H7 (cell line): ENCODE measurements at places on chromosomes 1 and 21.

GRCh38 chr1:222754366-222755139 is 17.6 kb downstream of the FAM177B start:
- no peak for DNase-seq

- no peak for DNase-seq
Measured at GRCh38 chr1:11283151-11283550, 10.2 kb downstream of the UBIAD1 start.

GRCh38 chr1:30300669-30301068 is 422.7 kb downstream of the MATN1 start:
- no peak for DNase-seq

- DNase-seq = no peak
Measured at GRCh38 chr1:150568594-150568966, 10.8 kb downstream of the MCL1 start.

GRCh38 chr1:22688466-22688865 is 22.2 kb upstream of the EPHB2 start:
- DNase-seq = no peak

- DNase-seq = no peak
Measured at GRCh38 chr1:227775841-227776240, 39.6 kb upstream of the PRSS38 start.

- no peak for DNase-seq
Measured at GRCh38 chr1:202047977-202048376, 37.6 kb downstream of the ELF3 start.

DNA sequence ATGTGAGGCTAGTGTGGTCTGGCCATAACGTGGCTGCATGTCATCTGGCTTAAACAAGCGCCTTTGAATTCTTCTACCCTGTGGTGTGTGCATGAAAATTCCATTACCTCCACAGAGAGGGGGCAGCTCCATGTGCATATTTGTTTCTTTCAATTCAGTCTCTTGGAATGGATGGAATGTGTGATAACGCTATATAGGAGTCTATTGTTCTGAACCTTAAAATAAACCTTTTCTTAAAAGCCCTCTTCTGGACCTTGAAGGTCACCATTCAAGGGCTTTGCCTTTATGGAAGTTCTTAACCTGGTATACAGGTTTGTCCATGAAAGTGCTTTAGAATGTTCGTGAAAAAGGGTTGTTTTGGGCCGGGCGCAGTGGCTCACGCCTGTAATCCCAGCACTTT is 118.2 kb upstream of the ADGRL2 start:
- peak; percentile 42 for DNase-seq

GRCh38 chr1:116075990-116076389 is 35.2 kb upstream of the MAB21L3 start:
- no peak for DNase-seq

GRCh38 chr1:27605796-27606707 is 2.1 kb upstream of the AHDC1 start:
- DNase-seq = peak; percentile 78

DNA sequence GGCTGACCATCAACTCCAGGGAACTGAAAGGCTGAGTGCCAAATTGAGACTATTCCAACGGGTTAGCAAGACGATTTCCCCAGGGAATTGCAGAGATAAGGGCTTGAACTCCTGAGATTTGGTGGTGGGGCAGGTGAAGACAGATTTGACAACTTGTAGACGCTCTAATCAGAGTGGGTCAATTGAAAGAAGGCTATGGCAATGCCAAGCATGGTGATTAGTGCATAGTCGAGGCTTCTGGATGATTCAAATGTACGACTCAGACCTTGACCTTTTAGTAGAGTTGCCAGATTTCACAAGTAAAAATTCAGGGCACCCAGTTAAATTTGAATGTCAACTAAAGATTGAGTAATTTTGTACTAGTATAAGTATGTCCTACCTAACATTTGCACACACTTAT is 302.1 kb upstream of the SPAG17 start:
- no peak for DNase-seq

DNA sequence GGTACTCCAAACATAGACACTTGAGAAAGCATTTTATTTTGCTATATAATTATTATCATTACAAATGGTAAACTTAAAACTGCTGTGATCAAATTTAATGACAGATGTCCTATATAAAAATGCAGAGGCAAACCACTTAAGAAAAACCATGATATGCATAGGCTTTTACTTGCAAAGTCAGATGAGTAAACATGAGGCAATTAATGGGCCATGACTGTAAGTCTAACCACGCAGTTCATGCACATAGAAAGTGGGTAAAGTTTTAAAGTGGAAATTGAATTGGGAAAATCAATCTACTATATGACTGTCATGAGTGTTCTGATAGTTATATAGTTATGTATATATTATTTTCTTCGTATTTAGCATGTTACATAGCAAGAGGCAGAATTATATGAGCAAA is 219.2 kb downstream of the PTPRC start:
- no peak for DNase-seq

DNA sequence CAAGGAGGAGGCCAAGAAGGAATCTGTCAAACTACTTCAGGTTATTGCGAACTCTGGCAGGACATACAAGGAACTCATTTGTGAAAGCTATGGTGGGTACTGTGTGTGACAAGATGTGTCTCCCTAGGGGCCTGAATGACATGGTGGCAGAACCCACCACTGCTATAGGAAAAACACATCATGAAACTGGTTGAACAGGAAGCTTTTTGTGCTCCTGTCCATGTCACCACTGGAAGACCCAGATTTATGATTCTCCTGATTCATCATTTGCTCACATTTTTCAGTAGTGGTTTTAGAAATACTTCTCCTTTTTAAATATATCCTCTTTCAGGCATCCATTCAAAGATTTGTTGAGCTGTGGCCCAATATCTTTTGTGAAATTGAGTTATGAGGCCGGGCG is 23.6 kb downstream of the ARMH1 start:
- DNase-seq = no peak

GRCh38 chr1:173758980-173759379 is 44.2 kb downstream of the KLHL20 start:
- no peak for DNase-seq

DNA sequence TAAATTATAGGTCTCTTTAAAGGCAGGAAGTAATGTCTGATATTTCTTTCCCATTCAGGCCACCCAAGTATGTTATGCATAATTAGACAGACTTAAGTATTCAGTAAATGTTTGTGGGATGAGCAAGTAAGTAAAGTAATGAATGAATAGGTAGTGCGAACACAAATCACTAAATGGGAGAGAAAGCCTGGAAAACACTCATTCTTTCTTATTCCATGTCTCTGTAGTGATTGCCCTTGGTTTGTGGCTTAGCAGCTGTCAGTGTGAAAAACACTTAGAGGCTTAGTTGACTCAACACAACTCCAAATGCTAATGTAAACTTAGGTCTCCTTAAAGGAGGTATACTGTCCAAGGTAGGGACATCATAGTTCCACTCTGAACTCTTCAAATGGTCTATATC is 182.5 kb downstream of the ZC3H11B start:
- DNase-seq = no peak

DNA sequence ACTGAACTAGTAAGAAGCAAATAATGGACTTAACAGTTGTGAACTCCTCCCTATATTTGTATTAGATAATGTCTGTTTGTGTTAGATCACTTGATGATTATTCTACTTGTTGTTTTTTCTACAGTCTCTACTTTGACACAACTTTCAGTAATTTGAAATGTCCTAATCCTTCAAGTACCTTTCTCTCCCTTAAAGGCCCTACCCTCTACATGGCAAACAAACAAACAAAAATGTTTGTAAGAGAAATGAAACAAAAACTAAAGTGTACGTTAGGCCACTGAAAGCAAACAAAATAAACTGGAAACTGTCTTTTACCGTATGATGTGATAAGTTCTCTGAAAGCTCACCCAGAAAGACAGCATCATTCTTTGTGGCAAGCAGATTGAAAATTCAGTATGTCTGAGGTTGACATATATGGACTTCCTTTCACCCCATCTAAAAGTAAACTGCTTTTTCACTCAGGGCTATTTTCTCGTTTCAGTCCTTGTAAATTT is 255.9 kb upstream of the SNX7 start:
- DNase-seq = no peak

DNA sequence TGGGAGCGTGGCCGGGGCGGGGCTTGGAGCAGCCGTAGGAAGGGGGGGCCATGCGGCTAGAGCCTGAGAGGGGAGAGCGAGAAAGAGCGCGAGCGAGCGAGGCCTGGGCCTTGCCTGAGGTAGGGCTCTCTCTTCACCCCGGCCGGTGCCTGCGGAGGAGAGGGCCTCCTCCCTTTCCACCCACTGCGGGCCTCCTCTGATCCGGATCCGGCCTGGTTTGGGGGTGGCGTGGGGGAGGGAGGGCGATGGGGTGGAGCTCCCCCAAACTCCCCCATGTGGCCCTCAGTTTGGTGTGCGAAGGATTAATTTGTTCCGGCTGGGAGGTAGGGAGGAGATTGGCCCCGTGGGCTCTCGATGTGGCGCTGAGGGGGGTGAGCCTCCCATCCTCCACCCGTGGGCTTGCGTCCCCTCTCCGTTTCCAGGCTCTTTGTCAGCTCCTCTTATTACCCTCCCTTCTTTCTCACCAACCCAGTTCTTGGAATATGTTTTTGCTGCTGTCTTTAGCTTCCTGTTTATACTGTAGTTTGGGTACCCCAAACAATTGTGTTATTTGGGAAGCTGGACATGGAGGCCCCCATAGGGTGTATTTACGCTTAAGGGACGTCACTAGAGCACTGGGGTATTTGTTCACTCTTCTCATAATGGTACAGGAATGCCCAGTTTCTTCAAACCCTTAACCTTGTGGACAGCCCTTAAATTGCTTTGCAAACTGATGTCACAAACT is 685 bp downstream of the UBAP2L start:
- DNase-seq = peak; percentile 70

DNA sequence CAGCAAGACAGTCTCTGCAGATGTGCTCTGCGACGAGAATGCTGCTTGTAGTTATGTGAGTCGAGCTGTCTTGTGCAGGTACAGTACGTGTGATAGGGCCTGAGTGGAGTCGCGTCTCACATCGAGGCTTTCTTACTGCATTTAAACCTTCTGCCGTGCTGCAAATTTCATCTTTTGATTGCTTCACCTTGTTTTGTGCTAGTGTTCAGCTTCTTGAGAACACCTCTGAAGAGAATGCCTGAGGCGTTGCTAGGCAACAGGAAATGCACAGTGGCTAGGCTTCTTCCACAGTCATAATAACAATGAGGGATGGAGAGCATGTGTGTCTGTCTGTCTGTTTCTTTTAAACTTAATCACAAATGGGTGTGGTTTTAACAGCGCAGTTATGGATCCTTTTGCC is 52.9 kb downstream of the MRPS6 start:
- DNase-seq = no peak

DNA sequence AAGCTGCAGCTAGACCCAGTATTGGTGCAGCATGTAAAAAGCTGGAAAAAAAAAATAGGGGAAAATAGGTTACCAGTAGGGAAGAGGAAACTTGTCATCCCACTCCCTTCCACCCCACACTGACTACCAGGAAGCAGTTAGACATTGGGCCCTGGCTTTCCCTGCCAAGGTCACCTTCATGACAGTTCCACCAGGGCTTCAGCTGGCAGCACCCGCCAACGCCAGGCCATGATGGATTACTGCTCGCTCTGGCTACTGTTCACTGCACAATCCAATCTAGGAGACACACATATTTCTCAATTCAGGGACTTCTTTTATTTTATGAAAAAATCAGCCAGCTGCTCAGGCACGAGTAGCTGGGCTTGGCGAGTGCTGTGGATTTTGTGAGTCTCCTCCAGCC is 127.7 kb downstream of the DMRTA2 start:
- DNase-seq = no peak

DNA sequence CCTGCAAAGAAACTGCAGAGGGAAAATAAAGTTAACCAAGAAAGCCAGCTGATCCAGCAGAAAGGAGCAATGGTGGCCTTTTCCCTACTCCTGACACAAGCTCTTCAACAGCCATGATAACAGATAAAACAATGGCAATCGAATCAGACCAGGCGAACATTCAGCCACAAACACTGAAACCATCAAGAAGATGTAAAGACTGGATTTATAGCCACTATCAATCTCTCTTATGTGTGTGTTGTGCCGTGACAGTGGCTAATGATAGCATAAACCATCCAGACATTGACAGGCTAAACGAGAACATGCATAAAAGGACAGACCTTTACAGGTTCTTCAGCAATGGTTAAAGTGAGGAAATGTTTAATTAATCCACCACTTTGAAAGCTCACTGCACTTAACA is 78.1 kb upstream of the RAB4A start:
- DNase-seq = no peak

GRCh38 chr1:245094954-245095353 is 59.8 kb upstream of the KIF26B start:
- no peak for DNase-seq

- DNase-seq = no peak
Measured at GRCh38 chr21:34989337-34990151, 59.6 kb downstream of the RUNX1 start.

- no peak for DNase-seq
Measured at GRCh38 chr1:171139890-171140289, 45.2 kb upstream of the FMO2 start.

GRCh38 chr1:116379057-116379630 is 6.1 kb downstream of the ATP1A1 start:
- no peak for DNase-seq

DNA sequence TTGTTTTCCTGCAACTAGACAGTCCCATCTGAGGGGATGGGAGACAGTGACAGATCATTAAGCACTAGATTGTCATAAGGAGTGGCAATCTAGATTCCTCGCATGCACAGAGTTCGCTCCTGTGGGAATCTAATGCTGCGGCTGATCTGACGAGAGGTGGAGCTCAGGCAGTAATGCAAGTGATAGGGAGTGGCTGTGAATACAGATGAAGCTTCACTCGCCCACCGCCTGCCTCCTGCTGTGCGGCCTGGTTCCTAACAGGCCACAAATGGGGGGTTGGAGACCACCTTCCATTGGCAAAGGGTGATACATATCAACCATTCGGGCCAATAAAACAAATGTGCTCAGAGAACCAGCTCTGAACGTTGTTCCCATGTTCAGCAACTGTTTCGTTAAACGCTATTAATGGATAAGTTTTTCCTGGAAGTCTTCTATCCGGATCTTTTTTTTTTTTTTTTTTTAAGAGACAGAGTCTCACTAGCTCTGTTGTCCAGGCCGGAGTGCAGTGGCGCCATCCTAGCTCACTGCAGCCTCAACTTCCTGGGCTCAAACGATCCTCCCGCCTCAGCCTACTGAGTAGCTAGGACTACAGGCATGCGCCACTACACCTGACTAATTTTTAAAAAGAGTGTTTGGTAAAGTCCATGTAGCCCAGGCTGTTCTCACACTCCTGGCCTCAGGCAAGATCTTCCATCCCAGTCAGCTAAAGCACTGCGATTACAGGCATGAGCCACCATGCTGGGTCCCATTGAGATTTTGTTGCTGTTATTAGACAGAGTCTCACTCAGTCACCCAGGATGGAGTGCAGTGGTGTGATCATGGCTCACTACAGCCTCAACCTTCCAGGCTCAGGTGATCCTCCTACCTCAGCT is 8.7 kb upstream of the RSRP1 start:
- no peak for DNase-seq

GRCh38 chr21:29367335-29367734 is 68.6 kb downstream of the BACH1 start:
- no peak for DNase-seq
